ENCODE measurements at places on chromosomes 6 and 20. TPM values are rescaled to one million over a fixed set of nuclear protein-coding genes. Genes with fewer than 3 reads are reported as not detected.

GRCh38 chr20:52747845-52748284 lies 224.3 kb upstream of the TSHZ2 start:
- no peak for DNase-seq

WFDC5 gene
- polyA plus RNA-seq = not detected

DNA sequence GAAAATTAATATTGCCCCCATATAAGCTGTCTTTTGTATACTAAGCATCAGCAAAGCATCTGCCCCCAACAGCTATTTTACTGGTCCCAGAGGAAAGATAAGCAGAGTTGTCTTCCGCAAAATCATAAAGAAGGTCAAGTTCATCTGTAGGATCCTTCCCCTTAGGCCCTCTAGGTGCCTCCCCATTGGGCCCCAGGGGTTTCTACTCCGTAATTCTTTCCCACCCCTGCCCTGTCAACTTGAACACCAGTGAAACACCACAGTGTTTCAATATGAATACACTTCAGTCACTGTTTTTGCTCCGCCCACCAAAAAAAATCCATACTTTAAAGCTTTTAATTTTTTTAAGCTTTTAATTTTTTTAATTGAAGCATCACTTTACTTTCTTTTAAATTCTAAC lies 159.2 kb downstream of the ATXN1 start:
- no peak for DNase-seq

DNA sequence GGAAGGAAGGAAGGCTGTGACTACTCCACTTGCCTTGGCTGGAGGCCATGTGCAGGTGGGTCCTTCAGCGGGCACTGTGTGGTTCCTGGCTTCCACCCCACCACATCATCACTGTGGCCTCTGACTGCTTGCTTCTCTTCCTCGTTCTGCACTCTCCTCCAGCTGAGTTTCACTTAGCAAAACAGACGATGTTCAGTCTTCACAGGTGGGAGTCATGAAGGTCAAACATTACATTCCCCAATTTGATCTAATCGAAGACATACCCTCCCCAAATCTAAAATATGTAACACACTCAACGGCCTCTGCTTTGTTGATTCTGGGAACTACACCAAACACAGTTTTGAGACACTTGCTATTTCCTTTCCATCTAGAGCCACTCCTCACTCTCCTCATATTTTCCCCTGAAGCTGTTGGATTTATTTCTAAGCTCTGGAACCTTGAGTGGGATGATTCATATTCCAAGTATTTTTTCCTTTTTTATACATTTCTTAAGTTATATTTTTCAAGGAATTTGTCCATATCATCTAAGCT lies 132.5 kb upstream of the FOXA2 start:
- DNase-seq = peak; percentile 34

CD93 gene
- not detected for polyA plus RNA-seq

TRERF1 gene
- 3.5 TPM for polyA plus RNA-seq

GRCh38 chr6:139164001-139164400 lies 29.1 kb downstream of the HECA start:
- no peak for DNase-seq

GRCh38 chr6:37702314-37702713 lies 4.6 kb upstream of the MDGA1 start:
- DNase-seq = no peak

GRCh38 chr6:81984599-81984998 lies 232.1 kb upstream of the TENT5A start:
- no peak for DNase-seq

GRCh38 chr6:159169193-159169555 lies at the start of gene FNDC1:
Gene FNDC1, plus strand, starts transcription at chr6:159169400. Its CDS starts 197 bp downstream, at chr6:159169597.
- peak; percentile 44 for DNase-seq

DNA sequence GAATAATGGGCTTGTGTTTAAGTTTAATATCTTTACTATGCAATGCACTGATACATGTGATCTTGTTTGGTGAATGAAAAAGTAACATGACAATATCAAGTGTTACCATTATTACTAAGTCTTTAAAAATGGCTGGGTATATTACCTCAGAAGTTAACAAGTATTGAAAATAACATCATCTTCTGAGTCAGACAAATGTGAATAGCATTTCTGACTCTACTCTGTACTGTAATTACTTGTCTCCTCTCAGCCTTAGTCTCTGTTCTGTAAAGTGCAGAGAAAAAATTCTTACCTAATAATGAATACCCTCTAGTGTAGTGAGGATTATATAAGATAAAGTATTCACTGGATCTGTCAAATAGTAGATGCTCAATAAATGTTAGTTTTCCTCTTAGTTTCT lies 47.0 kb upstream of the GCLC start:
- no peak for DNase-seq

GSTA1 gene
- polyA plus RNA-seq = not detected

- peak; percentile 34 for DNase-seq
These were observed 17.5 kb downstream of the C20orf173 start for GRCh38 chr20:35511814-35512420.

TPX2 gene
- polyA plus RNA-seq = 106 TPM

GDAP1L1 gene
- 0.13 TPM for polyA plus RNA-seq

DNA sequence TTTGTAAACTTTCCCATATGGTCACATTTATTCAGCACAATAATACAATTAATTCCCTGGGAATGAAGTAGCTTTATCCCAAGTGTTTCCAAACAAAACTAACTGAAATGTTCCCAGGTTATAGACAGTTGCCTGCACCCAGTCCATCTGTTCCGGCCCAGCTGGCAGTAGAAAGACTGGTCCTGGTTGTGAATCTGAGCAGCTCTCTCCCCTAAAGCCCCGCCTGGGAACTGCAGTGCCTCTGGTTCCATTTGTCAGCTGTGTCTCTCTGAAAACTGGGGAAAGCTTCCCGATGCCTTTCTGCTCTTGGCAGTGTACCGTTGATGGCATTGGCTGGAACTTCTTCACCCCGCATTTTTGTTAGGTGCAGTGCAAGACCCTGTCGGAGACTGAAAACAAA lies 8.7 kb downstream of the MTHFD1L start:
- no peak for DNase-seq

NR2E1 gene
- not detected for polyA plus RNA-seq

DNA sequence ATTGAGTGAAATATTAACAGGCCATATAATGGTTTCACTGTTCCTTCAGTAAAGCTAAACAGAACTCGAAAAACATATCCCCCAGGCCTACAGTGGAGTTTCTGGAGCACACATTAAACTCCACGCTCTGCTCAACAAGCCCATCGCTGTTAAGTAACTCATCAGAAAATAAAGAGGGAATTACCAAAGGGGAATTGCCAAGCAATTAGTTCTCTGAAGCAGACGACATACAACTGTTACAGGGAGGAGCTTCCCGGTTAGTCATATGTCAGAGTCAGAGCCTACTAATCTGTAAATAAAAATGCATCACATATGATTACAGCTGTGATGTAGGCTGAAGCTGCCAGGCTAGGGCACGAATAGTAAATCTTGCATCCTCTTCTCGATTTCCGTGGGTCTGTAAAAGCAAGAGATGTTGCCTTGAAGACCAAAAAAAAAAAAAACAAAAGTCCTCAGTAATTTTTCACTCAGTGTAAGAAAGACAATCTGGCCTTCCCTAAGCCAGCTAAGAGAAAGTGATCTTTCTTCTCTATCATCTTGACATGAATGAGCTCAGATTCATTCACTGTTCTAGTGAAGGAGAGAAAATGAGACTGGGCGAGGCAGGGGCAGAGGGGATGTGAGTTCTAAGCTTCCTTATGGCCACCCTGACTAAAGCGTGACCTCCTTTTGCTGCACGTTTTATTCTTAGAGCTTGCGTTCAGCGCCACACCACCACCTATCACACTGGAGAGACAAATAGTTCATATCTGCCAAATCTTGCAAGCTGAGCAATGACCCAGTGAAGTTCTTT lies 13.8 kb downstream of the ATXN1 start:
- no peak for DNase-seq

DNA sequence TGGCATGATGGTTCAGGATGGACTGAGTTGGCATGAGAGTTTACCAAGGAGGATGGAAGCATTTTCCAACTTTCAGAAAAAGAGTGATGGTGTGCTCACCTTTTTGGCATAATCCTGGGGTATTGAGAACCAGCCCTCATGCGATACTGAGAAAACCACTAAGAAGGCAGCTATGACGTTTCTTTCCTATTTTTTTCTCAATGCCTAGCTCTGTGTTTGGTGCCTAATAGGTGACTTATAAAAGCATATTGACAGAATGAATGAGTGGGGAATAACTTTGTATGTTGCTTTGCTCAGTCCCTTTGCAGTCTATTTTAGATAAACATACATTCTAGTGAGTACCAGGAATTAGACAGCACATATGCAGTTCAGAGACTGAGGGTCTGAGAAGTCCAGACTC lies 816.3 kb downstream of the DHX35 start:
- DNase-seq = no peak

GRCh38 chr20:40205971-40206370 lies 483.1 kb downstream of the MAFB start:
- DNase-seq = no peak

GRCh38 chr6:127791779-127792528 lies 108.9 kb downstream of the THEMIS start:
- no peak for DNase-seq

PPP2R5D gene
- 25.8 TPM for polyA plus RNA-seq

- DNase-seq = no peak
These were observed 1.7 kb upstream of the ZMYND8 start for GRCh38 chr20:47358039-47358671.

- no peak for DNase-seq
These were observed 33.3 kb downstream of the JPH2 start for GRCh38 chr20:44153636-44154043.

GRCh38 chr6:138498629-138499302 lies 528 bp downstream of the NHSL1 start:
- no peak for DNase-seq

TGM3 gene
- polyA plus RNA-seq = 0.03 TPM

GRCh38 chr6:1747003-1747402 lies 137.3 kb downstream of the FOXC1 start:
- DNase-seq = no peak

GRCh38 chr6:111481836-111482187 lies 1.2 kb downstream of the REV3L start:
- no peak for DNase-seq

ZNF322 gene
- polyA plus RNA-seq = 6.1 TPM

SRSF12 gene
- 1.5 TPM for polyA plus RNA-seq

- no peak for DNase-seq
These were observed 36.3 kb downstream of the SCAND1 start for GRCh38 chr20:35918021-35918420.

DNA sequence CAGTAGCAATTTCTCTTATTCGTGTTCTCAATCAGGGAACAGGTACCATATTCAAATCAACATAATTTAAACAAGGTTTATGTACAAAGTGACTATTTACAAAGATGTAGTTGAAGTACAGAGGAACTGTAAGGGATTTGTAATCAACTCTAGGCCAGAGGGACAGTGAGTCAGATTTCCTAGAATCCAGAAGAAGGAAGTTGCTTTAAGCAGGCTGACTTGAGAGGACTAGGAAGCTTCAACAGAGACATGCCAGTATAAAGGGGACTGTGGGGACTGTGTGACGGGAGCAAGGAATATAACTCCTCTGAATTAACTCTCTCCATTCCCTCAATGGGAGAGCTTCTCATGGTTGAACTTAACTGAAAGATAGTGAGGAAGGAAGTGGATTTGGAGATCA lies 427.4 kb upstream of the JAG1 start:
- no peak for DNase-seq

LY86 gene
- polyA plus RNA-seq = not detected

GRCh38 chr6:15063253-15063853 lies 182.5 kb upstream of the JARID2 start:
- DNase-seq = no peak

RANBP9 gene
- 15.2 TPM for polyA plus RNA-seq

DNA sequence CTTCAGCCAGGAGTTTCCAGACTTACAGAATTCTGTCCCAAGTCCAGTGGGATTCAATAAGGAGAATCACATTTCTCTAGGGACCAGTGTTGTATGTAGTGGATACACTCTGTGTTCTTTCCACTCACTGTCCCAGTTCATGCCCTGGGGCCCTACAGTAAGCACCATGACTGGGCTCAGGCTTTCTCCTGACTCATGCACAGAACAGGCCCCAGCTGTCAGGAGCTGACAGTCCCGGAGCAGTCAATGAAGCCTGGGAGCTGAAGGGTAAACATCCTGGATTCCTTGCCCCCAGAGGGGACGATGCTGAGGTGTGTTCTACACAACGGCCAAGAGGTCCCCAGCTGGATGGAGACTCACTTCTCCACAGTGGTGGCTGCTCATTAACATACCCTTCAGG lies 40.2 kb upstream of the LRFN2 start:
- no peak for DNase-seq

- no peak for DNase-seq
These were observed 89.7 kb downstream of the FOXF2 start for GRCh38 chr6:1479095-1479494.
